ENCODE measurements at places on chromosomes 7 and 10.

DNA sequence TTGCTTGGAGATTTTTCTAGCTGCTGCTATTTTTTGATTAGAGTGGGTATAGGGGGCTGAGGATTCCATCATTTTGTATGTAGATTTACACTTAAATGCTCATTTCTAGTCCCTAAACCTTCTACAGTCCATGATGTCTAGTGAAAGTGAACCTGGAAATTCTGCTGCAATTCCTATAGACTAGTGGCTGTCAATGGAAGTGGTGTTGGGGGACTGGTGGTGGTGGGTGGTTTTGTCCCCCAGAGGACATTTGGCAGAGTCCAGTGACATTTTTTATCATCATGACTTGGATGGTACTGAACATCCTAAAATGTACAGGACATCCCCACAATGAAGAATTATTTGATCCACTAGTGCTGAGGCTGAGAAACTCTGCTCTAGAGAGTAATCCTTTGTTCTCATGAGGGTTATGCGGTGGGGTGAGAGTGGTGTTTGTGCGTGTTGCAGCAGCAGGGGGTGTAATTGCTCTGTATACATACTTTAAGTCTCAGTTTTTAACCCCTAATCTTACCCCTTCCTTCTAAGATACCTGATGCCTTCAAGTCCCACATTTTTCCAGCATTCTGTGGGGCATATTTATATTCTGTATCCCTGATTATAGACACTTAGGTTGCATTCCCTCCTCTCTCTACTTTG is 35.0 kb downstream of the KIF11 start:
- DNase-seq = no peak

- no peak for DNase-seq
Measured at GRCh38 chr10:72274213-72274729, 547 bp downstream of the DDIT4 start.

- DNase-seq = no peak
Measured at GRCh38 chr7:71055504-71055903, 76.4 kb upstream of the GALNT17 start.

DNA sequence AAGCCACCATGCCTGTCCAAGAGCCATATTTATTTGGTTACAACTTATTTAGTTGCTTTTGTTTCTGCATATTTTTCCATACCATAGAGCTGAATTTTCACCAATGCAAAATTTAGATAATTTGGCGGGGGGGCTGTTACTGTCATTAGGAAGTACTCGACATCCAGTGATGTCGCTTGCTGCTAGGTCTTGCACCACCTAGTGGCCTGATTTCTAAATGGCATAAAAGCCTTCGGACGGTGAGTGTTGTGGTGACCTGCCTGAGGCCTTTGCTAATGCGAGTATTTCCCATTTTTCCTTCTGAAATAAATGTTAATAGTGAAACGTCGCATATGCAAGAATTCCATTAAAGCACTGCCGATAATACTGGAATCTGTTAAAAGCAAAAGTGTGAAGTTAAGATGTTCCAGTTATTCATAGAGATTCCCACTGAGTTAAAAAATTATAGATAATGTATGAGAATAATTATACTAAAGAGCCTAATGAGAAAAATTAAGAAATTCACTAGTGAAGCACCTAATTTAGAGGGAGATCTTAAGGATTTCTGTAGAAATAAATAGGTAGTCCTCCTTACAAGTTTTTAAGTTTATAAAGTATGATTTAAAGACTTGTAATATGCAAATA is 86.1 kb upstream of the DNAJB6 start:
- no peak for DNase-seq

GRCh38 chr7:135888740-135889139 is 88.4 kb downstream of the MTPN start:
- DNase-seq = no peak

GRCh38 chr10:84541289-84541637 is 212.9 kb downstream of the CCSER2 start:
- DNase-seq = no peak

DNA sequence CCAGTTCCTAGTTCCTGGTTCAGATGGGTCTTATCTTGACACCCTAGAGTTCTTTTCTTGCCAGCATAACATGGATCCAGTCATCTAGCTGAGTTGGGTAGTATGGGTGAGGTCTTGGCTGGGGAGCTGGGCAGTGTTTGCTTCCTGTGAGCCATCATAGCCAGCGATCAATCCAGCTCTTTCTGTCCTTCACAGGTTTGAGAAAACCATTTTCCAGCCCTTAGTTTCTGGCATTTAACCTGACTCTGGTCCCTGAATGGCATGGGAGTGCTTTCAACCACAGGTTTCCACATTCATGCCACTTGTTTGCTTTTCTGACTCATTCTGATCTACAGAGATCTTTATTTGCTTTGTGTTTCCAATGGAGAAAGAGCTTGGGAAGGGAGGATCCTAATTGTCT is 8.6 kb downstream of the SLC13A1 start:
- no peak for DNase-seq

GRCh38 chr10:121709675-121710073 is 111.4 kb upstream of the FGFR2 start:
- peak; percentile 45 for DNase-seq

DNA sequence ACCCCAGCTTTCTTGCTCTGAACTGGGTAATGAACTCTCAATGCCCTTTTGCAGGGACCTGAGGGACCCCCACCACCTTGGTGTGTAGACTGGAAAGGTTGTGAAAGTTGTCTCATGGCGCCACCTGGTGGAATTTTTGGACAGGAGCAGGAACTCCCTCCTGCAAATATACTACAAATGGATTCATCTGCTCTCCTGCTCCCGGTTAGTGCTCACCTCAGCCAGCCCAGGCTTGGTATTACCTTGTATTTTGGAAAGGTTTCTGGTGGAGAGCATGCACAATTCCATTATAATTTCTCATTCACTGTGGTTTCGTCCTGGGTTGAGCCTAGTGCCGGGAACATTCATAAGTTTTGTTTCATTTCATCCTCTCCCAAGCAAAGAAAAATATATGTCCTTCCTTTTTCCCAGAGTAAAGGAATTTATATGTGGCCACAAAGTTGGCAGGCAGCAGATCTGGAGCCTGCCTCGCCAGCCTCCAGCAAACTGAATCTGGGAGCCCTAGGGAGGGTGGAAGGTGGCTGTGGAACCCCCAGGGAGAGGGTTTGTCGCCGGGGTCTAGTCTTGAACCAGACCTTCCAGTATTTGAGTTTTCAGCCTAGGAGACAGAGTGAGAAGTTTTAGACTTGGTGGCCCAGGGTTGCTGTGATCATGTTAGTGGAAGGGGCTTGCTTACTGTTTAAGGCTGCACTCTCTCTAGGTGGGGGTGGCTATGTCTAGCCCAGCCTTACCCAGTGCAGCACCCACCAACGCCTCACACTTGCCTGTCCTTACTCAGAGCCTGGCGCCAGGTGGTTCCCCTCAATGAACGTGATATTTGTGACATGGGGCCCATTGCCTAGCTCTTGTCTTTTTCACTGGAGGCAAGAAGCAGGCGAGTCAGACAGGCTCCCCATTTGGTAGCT is 9.5 kb downstream of the FAM241B start:
- DNase-seq = peak; percentile 82

All from spinal cord (tissue), 10 donors.